ENCODE measurements at places on chromosomes 2 and 18. TPM values are rescaled to one million over a fixed set of nuclear protein-coding genes. Genes with fewer than 3 reads are reported as not detected.

DNA sequence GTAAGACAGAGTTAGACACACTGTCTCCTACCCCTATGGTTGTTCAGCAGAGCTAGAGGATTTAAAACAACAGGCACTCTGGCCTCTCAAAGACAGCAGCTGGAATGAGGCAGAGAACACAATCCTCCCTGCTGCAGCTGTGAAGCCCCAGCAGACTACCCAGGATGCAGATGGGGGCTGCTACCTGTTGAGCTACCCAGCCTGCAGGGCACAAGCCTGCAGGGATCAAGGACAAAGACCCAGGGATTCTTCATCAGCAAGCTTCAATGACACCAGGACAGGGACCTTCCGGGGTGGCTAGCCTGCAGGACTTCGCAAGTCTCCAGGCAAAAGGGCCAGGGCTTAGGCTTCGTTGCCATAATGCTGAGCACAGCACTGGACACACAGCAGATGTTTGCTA is 27.2 kb downstream of the GALNT14 start:
- no peak for ATAC-seq

DNA sequence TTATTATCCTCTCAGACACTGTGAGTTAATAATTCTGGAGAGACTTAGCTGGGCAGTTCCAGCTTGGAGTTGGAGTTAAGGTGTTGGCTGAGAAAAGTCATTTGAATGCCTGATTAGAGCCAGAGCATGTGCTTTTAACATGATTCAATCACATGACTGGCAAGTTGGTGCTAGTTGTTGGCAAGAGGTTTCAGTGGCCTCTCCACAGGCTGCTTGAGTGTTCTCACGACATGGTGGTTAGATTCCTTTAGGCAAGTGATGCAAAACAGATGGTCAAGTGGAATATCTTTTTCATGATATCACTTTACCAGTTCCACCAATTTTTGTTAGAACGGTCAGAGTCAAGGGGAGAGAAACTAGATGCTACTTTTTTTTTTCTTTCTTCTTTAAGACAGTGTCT is 262.7 kb upstream of the FN1 start:
- no peak for ATAC-seq

DNA sequence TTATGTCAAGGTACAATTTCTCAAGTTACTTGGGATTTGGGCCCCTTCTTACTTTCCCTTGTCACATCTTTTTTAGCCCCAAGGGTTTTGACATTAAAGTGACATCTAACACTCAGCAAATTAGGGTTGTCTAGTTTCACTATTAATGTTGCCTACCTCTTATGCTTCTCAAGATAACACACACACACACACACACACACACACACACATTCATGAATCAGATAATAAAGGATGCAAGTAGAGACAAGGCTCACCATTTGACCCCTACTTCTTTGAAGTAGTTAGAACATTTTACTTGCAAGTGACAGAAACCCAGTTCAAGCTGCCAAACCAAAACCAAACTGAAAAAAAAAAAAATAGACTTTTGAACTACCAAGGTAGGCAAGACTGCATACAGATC is 138.8 kb downstream of the TRIB2 start:
- ATAC-seq: no peak

DNA sequence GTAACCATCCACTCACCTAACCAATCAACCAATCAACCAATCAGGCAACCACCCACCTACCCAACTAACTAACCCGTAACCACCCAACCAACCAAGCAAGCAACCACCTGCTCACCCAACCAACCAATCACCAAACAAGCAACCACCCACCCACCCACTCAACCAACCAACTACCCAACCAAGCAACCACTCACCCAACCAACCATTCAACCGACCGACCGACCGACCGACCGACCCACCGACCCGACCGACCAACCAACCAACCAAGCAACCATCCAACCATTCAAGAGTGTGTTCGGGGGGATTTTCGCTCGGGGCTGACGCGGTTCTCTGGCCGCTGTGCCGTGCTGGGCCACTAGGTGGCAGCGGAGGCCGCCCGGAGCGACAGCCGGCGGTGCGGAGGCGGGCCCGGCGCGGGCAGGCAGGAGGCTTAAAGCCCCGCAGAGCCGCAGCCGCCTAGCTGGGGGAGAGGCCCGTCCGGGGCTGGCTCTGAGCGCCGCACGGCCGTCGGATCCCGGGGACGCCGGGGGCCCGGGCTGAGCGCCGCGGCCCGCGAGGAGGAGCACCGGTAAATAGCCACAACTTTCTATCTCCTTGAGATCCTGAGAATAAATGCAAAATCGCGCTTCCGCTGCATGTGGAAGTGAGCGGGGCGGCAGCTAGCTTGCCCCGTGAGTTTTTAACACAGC is at the start of gene MC5R:
TSS of gene MC5R (plus strand) at position 443 of the 689 bp plus-strand sequence. CDS start 1,617 bp downstream, outside the sequence.
- ATAC-seq: peak; percentile 83

DNA sequence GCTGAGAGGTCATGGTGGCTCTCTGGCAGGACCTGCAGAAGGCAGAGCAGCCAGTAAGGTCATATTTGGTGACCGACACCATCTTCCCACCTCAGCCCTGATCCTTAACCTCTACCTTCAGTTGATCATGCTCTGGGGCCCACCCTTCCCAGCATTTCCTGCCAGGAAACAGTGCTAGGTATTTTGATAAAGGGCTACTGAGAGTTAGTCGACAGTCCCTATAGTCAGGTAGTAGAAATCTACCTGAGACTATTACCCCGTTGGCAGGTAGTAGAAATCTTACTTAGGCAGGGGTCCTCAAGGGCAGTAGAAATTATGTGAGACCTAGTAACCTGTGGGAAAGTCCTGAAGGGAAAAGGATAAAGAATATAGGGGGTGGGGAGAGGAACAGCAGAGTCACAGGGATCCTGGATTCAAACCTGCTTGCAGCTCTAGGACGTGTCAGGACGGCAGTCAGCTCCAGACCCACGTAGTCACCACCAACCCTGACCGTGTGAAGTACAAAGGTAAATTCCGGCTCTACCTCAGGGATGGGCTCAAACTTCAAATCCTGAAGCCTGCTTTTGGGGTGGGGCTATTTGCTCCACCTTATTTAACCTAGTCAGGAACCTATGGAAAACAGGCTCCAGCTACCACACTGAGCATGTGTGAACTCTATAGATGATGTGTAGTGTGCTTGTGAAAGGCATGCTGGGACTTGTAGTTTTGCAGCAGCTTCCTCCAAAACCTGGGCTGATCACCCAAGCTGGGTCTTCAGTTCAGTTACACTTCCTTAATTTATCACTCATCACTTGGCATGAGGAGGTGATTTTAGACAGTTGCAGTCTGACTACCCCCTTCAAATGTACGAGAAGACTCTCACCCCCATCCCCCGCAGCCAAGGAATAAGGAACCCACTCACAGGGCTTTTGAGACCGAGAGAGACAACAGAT is at the start of gene DQX1:
TSS of gene DQX1 (minus strand) at position 515 of the 932 bp plus-strand sequence. CDS start at position 13, 502 bp downstream.
- no peak for ATAC-seq

GRCh38 chr2:82998781-82999180 is 1460.3 kb downstream of the SUCLG1 start:
- no peak for ATAC-seq

The SPC25 gene
- not detected for total RNA-seq

The DNAJC27 gene
- total RNA-seq: 7.5 TPM

The STARD6 gene
- total RNA-seq: not detected
